ENCODE measurements at places on chromosomes 1 and 21.

- no peak for DNase-seq
These were observed 8.6 kb downstream of the C1orf35 start for GRCh38 chr1:228094432-228095016.

DNA sequence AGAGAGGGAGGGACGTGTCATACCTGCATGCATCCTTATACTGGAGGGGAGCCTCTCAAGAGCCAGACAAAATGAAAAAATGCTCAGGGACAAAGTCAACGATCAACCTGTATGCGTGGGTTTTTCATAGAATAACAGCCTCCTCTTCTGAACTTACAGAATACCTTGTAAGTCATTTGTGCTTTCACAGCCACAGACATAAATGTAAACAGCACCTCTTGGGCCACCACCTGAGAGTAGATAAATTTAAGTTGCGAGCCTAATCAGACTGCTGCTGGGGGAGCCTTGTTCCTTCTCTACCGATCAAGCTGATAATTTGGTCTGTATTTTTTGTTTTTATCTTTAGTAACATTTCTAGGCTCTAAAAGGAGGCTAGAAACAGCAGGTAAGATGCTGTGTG lies 223.1 kb downstream of the KIF26B start:
- no peak for DNase-seq

- DNase-seq: no peak
These were observed 79.8 kb upstream of the IFFO2 start for GRCh38 chr1:19036041-19036812.

DNA sequence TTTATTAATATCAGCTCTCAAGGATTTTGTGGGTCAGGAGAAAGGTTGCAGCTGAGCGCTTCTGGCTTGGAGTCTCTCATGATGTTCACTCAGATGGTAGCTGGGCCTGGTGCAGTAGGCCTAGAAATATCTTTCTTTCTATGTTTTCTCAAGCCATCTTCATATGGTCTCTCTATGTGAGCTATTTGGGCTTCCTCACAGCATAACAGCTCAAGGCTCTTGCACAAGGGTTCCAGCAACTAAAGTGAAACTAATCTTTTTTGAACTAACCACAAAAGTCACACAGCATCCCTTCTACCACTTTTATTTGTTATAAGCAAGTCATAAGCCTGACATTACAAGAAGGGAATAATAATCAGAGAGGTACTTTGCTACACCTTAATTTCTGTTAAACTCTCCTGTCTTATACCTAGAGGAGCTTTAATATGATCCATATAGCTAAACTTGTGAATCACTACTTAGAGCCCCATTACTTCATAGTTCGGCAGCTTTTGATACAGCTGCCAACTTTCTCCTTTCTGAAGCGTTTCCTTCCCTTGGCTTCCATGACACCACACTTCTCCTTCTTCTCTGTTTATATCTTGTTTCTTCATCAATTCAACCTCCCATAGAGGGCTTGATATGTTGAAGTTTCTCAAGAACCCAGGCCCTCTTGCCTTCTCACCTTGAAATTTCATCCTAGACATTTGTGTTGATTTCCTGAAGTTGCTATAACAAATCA lies 720.2 kb downstream of the LTN1 start:
- no peak for DNase-seq

DNA sequence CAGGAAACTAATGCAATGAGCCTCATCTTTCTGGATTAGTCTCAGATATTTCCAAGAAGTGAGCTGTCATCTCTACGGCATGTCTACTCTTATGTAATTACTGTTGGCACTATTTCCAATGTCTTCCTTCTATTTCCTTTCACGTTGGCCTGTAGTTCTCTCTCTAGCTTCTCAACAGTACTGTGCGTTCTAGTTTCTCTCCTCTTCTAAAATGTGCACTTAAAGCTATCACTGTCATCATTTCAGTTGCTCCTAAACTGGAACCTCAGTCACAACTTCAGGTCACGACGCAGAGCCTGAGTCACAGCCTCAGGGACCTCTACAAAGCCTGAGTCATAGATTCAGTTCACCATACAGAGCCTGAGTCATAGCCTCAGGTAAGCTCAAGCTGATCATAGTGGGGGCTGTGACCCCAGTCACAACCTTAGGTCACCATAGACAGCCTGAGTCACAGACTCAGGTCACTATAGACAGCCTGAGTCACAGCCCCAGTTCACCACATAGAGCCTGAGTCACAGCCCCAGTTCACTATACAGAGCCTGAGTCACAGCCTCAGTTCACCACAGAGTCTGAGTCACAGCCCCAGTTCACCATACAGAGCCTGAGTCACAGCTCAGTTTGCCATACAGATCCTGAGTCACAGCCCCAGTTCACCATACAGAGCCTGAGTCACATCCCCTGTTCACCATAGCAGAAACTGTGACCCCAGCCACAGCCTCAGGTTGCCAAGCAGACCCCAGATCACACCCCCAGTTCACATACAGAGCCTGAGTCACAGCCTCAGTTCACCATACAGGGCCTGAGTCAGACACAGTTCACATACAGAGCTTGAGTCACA lies 13.0 kb downstream of the WNT9A start:
- peak; percentile 7 for DNase-seq

GRCh38 chr1:203678943-203679661 lies 52.5 kb downstream of the ATP2B4 start:
- no peak for DNase-seq

- DNase-seq: no peak
These were observed 29.0 kb upstream of the BATF3 start for GRCh38 chr1:212728606-212729005.

DNA sequence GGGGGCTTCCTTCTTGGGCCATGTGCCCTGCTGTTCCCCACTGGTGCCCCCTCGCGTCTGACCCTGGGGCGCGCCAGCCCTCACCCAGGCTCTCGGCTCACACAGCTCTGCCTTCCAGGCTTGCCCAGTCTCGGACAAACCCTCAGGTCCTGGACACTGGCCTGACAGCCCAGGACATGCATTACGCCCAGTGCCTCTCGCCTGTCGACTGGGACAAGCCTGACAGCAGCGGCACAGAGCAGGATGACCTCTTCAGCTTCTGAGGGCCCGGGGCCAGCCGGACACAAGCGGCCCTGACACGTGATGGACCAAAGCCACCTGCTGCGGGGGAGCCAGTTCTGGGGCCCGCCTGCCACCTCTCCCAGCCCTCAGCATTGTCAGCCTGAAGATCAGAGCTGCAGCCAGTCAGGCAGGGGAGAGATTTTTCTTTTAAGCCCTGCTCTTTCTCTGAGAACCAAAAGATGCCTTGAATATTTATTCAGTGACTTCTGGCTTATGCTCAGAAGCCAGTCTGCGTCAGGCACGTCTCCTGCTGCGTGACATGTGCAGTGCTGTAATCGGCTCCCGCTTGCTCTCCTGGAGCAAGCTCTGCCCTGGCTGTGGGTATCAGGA lies 23.4 kb downstream of the LDLRAP1 start:
- DNase-seq: peak; percentile 37

- no peak for DNase-seq
These were observed 60.1 kb upstream of the CYP2J2 start for GRCh38 chr1:59986516-59987310.

DNA sequence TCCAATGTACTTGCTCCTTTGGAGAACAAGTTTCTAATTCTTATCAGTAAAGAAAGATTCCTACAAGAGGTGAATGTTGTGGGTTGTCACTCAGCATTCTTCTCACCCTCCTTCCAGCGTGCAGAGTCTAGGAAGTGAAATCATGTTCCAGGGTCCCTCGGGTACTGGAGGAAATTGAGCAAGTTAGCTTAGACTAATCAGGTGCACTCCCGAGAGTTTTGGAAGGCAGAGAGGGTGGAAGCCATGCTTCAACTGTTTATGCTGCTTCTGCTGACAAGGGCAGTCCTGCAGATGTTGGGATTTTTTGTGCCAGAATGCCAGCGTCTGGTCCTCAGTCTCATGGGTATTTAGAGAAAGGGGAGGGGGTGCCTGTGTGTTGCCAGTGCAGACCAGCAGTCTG lies 5.3 kb upstream of the C1orf115 start:
- DNase-seq: no peak

- no peak for DNase-seq
These were observed 83.9 kb downstream of the ASTN1 start for GRCh38 chr1:177080564-177080963.

DNA sequence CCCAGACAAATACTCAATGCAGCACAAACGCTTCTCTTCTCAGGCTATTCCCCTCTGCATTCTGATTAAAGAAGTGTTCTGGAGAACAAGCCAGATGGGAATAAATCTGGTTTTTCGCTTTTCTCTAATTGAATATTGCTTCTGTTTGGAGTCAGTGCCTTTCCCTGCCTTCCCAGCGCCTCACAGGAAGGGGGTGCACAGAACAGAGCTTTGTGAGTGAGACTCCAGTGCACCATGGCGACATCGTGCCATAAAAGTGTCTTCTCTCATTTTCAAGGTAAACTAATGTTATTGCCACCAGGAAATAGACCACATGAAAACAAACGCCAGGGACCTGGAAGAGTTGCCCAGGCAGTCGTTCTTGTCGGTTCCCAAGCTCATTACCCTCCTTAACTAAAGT lies 43.6 kb upstream of the SLC45A1 start:
- no peak for DNase-seq

- DNase-seq: no peak
These were observed 265.1 kb upstream of the CAMK1G start for GRCh38 chr1:209318181-209319056.

DNA sequence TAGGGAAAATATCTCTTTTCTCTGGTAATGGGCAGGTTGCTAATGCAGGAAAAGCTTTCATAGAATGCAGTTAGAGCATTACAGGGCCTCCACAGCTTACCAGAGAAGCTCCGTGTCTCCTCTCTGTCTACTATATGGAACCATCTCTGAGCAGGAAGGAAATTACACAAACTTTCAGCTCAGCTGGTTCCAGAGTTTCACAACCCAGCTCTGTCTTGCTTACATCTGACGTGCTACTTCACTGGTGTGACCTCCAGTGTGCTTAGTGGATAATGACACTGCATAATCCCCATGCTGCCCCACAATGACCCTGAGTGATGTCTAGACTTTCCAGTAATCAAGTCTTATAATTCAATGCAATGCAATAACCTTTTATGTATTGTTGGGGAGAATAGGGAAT lies 4.3 kb upstream of the FGGY start:
- DNase-seq: no peak

GRCh38 chr1:162632698-162633080 lies 425 bp downstream of the DDR2 start:
- DNase-seq: no peak

DNA sequence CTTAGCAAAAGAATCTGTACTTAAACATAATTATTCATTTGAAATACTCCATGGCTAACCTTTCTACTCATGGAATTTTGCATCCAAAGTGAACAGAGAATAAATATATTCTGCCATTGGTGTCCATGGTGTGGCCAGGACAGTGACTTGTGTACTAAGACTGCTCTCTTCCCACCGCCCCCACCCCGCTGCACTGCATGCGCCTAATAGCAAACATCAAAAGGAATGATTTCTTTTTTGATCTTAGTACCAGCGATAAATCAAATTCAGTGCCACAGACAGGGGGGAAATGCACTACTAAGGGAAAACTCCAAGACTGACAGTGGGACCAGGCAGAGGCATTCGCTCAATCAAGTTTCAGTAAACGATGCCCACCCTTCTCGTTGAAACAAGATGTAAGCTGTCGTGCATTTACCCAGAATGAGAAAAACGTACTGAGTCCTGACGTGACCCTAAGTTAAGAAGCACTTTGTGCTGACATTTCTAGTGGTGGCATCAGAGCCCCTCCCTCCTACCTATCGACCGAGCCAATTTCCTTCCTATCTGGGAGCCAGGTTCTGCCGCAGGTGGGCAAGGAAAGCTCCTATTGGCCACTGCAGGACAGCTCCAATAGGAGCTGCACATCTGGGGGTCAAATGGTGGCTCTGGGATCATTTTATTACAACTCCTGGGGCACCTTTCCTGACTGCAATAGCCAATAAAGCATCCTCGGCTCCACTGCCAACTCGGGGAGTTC lies 12.5 kb downstream of the ESRRG start:
- no peak for DNase-seq

DNA sequence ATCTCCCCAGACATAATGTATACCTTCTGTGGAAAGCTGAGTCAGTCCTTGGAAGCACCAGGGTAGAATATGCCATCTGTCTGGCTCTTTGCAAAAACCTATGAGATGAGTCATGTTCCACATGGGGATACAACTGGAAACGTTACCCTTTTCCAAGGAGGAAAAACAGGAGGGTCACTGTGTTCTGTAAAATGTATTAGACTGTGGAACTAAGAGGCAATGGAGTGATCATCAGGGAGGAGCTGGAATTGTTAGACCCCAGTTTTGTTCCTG lies 16.1 kb upstream of the PSMD4 start:
- DNase-seq: no peak

- no peak for DNase-seq
These were observed 718.3 kb downstream of the PTPRU start for GRCh38 chr1:29954591-29954990.

- DNase-seq: no peak
These were observed 5.5 kb downstream of the PAQR7 start for GRCh38 chr1:25869909-25870606.

DNA sequence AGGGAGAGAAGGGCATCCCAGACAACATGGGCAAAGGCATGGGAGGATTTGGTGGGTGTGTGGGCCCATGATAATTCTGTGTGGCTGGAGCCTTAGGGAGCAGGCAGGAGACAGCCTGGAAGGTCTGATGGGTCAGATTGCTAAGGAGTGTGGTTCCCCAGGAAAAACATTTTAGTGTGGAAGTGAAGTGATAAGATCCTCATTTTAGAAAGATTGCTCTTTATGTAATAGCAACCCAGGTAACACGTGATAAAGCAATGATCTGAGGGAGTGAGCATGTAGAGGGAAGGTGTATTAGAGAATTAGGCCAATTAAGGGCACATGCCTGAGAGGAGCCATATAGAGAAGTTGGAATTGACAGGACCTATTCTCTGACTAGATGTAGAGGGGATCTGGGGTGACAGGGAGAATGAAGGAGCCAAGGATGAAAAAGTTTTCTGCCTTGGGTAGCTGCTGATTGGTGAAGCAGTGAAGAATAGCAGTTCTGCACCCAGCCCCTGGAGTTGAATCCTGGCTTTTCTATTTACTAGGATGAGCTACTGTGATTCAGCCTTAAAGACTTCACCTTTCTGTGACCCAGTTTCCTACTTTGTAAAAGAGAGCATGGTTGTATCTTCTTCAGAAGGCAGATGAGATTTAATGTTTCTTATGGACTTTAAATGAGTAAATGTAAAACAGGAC lies 18.7 kb upstream of the SLAMF6 start:
- no peak for DNase-seq

DNA sequence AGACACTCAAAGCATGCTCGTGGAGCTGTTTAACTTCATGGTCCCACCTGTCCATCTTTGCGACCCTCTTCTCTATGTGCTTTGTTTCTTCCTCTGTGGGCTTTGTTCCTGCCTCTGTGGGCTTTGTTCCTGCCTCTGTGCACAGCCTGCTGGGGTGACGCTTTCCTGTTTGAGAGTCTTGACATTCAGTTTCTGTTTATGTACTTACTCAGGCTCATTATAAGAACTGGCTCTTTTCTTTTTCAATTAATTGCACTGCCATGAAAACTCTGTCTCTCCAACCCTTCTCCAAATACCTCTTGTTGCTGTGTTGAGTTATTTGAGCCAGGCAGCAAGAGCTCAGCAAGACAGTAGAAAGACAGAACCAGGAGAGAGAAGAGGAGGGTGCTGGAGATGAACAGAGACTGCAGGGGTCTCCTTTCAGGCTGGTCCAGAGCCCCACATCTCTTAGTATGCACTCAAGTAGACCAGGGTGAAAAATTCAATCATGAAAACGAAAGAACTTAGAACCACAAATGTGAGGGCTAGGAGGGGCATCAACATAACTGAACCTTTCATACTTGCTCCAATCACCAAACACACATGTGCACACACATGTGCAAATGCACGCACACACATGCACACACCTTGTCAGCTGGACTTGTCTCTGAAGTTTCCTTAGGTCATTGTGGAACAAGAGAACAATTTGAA lies 88.3 kb upstream of the SGIP1 start:
- peak; percentile 71 for DNase-seq

Measured in CD4-positive, alpha-beta T cell treated with Interleukin-6 at 100 ng/mL for 8 hours (primary cell).